Left renal pelvis (tissue), 4 donors: ENCODE measurements at places on chromosomes 5 and 9.
A peak's percentile ranks its signal among the peaks of the same experiment; 100 is the strongest.

DNA sequence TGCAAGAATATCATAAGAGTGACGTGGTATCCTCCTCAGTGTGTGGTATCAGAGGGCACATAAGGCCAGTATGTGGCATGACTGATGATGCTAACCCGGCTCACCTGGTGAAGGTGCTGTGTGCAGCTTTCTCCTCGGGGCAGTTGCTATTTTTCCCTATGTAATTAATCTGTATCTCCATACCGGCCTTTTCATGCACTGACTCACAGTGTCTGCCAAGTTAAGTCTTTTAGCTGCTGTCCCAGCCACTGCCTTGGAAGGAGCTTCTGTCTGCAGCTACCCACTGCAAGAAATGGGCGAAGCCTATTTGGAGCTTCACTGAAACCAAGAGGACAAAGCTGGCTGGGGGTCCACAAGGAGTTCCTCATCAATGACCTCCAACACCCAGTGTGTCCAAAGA, 46.0 kb downstream of the NXNL2 start:
- no peak for DNase-seq

DNA sequence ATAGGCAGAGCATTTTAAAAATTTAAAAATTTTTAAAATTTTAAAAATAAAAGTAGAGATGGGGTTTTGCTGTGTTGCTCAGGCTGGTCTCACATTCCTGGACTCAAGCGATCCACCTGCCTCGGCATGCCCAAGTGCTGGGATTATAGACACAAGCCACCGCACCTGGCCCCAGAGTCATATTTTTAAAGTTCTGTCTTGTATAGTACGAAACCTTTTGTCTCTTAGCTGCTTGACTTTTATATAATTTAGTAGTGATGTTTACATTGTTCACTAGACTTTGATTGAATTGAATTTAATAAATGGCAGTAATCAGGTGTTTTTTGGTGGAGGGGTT, 31.0 kb downstream of the LRRTM2 start:
- DNase-seq: no peak

DNA sequence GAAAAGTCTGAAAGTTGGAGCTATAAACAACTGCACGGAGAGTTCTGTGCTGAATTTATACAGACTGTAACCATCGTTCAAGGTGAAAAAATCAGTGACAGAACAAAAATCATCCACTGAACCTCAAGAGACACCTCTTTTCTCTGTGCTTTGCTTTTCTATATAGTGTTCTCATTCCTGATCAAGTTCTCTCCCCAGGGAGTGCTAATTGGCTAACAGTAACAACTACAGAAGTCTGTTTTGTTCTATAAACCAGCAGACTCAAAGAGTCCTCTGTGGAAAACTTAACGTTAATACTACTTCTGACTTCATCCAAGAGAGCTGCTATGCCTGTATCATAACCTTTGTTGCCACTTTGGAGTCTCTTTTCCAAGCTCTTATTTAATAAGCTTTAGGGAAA, 1388.3 kb upstream of the C9orf72 start:
- no peak for DNase-seq

DNA sequence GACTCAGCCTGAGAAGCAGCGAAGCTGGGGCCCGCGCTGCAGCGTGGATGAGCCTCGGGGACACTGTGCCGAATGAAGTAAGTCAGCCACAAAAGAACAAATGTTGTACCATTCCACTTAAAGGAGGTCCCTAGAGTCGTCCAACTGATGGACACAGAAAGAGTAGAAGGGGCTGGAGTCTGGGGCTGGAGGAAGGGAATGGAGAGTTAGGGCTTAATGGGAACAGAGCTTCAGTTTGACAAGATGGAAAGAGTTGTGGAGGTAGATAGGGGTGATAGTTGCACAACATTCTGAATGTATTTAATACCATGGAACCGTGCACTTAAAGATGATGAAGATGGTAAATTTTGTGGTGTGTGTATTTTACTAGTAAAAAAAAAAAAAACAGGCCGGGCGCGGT, 119.9 kb downstream of the EHMT1 start:
- no peak for DNase-seq

DNA sequence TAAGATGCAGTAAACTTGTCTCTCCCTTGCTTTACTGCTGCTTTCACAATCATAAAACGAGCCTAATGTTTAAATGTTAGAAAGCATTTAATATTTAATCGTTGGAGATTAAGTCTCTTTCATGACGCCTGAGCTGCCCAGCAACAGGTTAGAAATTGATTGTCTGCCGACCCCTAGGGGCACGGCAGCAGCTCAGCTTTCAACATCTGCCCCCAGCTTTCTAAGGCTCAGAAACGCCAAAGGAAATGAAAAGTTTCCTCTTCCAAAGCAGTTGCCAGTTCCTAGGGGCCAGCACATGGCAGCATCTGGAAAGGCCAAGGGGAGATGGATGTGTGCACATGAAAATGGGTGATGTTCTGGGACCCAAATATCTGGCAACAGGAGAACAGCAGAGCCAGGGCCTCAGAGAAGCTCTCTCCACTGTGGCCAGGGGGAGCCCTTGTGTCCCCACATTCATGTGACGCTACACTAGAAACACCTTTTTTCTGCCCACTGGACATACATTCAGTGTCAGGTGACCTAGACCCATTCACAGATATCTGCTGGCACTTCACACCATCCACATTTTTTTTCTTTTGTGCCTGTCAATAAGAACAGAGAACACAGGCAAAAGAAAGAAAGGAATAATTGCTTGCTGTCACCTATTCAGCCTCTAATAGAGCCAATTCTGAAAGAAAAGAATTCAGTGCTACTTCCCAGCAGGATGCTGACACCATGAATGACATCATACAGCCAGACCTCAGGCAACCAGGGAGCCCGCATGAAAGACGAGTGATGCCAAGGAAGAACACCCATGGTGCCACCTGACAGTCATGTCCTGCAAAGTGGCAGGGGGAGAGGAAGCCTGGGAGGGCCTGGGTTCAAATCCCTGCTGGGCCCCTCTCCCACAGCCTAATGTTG, 205.0 kb upstream of the TAS2R1 start:
- no peak for DNase-seq

GRCh38 chr9:82797534-82797933, 265.4 kb downstream of the RASEF start:
- no peak for DNase-seq

GRCh38 chr9:109254317-109254716, 66.5 kb downstream of the EPB41L4B start:
- DNase-seq: no peak

DNA sequence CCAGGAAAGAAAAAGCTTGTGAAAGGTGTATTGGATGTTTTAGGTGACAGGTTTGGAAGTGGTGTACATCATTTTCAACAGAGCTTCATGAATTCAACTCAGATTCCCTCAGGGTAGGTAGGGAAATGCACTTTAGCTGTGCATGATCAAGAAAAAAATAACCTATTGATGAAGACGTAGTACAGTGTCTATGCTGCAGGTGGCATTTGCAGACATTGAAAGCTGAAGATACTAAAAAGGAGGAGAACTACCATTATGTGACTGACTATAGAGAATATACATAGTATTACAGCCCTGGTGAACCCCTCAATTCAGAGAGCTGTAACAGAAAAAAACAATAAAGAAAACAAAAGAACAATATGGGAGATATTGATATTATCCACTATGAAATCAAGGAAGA, 2344.7 kb upstream of the ACO1 start:
- no peak for DNase-seq

DNA sequence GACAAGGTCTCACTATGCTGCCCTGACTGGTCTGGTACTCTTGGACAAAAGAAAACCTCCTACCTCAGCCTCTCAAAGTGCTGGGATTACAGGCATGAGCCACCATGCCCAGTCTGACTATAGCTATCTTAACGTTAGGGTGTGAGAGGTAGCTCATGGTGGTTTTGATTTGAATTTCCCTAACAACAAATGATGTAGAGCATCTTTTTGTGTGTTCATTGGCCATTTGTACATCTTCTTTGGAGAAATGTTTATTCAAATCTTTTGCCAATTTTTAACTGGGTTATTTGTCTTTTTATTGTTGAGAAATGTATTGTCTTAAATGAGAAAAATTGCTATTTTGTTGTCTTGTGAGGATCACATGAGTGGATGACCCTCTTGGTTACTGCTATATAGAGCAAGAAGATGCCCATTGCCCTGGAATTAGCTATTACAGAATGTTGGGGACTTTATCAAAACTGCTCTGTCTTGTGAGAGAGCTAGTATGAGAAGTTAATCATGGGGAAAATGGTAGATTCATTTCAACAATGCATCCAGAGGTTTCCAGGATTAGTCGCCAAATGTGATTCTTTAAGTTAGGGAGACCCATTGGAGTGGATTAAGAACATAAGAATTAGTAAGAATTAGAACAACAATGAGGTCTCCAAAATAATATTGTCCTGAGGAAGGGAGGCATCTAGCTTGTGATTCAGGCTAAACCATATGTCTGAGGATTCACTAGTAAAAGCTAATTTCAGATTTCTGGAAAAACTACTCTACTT, 124.3 kb upstream of the MOCS2 start:
- DNase-seq: no peak

DNA sequence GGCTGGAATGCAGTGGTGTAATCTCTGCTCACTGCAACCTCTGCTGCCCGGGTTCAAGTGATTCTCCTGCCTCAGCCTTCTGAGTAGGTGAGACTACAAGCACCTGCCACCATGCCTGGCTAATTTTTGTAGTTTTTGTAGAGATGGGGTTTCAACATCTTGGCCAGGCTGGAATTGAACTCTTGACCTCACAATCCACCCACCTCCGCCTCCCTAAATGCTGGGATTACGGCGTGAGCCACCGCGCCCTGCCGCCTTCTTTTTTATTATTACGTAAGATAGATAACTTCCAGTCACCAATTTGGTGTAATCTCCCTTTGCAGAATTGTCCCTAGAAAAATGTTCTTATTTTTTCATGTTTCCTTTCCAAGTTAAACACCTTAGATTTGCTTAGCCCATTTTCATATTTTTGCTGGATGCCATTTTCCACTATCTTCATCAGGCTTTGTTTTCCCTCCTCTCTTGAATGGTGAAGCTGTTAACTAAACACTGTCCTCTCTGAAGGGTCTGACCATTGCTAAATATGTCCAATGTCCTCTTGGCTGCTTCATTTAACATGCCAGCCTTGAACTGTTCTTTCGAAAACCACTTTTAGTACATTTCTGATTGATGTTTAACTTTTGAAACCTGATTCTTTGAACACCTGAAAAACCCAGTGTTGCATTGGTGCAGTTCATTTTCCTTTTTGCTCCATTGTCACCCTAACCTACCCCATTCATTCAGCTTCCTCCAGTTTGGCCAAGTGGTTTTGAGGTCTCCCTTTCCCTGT, 135.1 kb upstream of the PIK3R1 start:
- DNase-seq: no peak

DNA sequence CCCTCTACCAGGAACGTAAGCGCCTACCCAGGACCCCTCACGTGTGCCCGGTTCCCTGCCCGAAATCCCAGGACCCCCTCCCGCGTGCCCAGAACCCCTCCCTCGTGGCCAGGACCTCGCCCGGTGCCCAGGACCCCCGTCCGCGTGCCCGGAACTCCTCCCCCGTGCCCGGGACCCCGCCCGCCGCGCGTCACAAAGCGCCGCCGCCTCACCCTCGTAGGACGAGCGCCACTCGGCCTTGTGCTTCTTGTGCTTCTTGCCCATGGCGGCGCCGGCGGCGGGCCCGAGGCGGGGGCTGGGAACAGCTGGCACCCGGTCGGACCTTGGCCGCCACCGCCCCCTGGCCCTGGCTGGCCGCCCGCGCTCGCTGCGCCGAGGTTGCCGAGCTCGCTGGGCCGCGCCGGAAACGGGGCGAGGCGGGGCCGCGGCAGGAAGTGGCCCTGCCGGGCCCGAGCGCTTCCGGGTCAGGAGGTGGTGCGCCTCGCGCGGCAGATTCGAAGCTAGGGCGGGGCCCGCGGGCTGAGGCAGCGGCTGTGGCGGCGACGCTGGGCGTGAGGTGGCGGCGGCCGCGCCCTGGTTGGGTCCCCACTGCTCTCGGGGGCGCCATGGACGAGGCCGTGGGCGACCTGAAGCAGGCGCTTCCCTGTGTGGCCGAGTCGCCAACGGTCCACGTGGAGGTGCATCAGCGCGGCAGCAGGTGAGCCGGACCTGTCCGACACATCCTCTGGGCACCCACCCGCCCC, at the start of the genes BRD9 and TRIP13:
TSS of gene BRD9 (minus strand) at position 408 of the 743 bp plus-strand sequence. CDS start at position 264, 144 bp downstream.
TSS of gene TRIP13 (plus strand) at position 491 of the 743 bp plus-strand sequence. CDS start at position 606, 115 bp downstream.
- peak; percentile 69 for DNase-seq

- DNase-seq: no peak
These were observed 37.9 kb downstream of the NRG2 start for GRCh38 chr5:140005145-140005591.

- DNase-seq: no peak
These were observed 254.5 kb downstream of the ELAVL2 start for GRCh38 chr9:23571414-23572104.

GRCh38 chr9:135752281-135753204, 50.6 kb downstream of the KCNT1 start:
- no peak for DNase-seq

- no peak for DNase-seq
These were observed 934.3 kb upstream of the CDH10 start for GRCh38 chr5:25579111-25579510.

DNA sequence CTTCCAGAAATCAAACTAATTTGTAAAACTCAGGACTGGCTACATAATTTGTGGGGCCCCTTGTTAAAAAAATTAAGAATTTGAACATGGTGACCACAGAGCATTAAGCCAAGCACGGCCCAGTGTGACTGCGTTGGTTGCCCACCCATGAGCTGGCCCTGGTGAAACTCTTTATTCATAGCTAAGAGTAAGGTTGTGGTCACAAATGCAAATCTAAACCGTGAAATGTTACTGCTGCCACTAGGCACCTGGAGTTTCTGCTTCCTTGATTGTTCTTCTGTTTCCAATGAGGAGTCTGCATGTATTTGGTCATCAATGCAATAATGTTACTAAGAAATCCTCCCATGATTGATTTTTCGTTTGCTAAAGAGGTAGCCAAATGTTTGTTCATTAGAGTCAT, 4.2 kb downstream of the GCNT1 start:
- DNase-seq: no peak

GRCh38 chr9:112194969-112195431, 19.9 kb upstream of the SUSD1 start:
- DNase-seq: no peak

DNA sequence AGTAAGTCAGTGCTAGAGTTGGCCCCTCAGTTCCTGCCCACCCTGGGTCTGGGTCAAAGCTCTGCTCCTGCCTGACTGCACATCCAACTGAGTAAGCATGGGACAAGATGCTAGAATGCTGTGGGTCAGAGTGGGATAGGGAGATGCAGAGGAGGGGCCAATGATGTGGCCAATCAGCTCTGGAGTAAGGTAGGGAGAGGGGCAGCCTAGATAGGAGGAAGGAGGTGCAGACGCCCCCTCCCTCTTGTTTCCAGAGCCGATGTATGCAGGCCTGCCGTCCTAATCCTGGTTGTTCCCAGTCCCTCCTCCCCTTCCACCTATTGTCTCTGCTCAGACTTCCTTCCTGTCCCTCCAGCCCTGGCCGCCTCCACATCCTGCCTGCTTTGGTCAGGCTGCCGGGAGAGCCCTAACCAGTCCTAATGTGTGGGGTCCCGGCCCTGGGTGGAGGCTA, 1.3 kb downstream of the ARAP3 start:
- DNase-seq: no peak

DNA sequence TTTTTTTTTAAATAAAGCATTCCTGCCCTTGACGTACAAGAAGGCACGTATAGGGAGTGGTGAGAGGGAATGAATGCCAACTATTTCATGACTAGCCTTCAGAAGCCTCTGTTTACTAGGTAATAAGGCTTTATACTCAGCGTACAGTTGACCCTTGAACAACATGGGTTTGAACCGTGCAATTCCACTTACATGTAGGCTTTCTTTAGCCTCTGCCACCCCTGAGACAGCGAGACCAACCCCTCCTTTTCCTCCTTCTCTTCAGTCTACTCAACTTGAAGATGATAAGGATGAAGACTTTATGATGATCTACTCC, 22.5 kb downstream of the CDC42SE2 start:
- DNase-seq: no peak

GRCh38 chr5:37787742-37788141, 52.1 kb downstream of the GDNF start:
- DNase-seq: no peak
